Epithelial cell of proximal tubule (primary cell): ENCODE measurements at places on chromosomes 5 and 9. TPM values are rescaled to one million over a fixed set of nuclear protein-coding genes. Genes with fewer than 3 reads are reported as not detected.

Gene ORM1
- total RNA-seq = not detected in 2 replicates

Gene GFI1B
- total RNA-seq = not detected in 2 replicates

GRCh38 chr9:97536480-97536879 is 35.0 kb downstream of the TMOD1 start:
- no peak for DNase-seq

Gene IFNK
- not detected in 2 replicates for total RNA-seq

- DNase-seq = no peak
These were observed 50.4 kb upstream of the PTGS1 start for GRCh38 chr9:122320413-122320881.

GRCh38 chr5:147190331-147190730 is 44.5 kb upstream of the STK32A start:
- DNase-seq = peak; percentile 61

DNA sequence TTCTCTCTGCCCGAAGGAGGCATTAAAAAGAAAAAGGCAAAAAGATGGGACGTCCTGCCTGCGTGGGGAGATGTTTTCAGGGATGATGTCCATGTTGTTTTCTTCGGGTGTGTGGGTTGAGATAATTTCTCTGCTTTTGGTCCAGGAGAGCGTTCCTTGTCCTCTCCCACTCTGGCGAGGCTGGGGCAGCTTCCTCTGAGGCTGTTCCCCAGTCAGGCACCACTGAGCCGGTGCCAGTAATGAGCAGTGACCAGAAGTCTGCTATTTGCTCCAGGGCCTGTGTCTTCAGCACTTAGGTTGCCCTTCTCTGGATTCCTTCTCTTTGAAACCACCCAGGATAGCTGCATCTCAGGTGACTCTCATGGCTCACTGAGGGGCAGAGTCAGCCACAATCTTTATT is 71.5 kb downstream of the ACER2 start:
- DNase-seq = no peak

Gene ELAVL2
- 0.52 and 1.2 TPM in 2 replicates for total RNA-seq
